HEK293T (cell line): ENCODE measurements at places on chromosomes 7 and 10.

DNA sequence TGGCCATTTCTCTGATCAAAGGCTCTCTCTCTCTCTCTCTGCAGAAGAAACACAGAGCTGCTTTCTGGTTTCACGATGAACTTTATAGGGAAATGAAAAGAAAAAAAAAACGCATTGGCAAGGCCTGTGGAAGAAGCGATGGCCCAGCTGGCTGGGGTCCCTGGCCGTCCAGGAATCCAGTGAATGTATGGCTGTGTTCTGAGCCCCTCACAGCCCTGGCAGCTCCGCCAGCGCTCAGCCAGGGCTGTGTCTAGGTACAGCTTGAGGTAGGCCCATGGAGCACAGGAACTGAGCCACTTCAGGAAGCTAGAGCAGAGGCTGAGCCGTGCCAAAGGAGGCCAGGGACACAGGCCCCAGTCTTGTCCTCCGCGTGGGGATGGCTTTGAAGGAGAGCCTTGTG, 13.1 kb upstream of the UCMA start:
- no peak for DNase-seq

DNA sequence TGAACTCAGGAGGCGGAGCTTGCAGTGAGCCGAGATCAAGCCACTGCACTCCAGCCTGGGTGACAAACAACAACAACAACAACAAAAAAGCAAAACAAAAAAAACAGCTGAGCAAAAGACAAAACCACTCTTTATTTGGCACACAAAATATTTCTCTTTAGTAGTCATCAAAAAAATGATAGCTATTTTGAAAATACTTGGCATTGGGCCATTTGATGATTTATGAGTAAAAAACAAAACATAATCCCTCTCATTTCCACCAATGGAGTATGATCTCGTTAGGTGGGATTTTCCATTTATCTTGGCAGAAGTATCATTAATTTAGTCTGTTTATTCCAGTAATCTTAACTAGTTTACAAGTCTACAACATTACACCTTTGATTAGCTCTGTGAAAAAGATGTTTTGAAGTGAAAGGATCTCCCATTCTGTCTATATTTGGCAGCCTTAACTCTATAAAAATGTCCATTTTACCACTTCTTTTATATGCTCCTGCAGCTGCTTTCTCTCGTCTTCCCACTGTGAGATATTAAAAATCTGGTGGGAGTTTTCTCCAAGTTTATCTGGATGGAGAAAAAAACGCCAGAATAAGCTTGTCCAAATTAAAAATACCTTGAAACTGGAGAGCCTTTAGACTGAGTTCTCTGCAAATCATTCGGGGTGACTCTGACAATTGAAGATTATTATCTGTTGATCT, 58.8 kb upstream of the AGMO start:
- DNase-seq: no peak

DNA sequence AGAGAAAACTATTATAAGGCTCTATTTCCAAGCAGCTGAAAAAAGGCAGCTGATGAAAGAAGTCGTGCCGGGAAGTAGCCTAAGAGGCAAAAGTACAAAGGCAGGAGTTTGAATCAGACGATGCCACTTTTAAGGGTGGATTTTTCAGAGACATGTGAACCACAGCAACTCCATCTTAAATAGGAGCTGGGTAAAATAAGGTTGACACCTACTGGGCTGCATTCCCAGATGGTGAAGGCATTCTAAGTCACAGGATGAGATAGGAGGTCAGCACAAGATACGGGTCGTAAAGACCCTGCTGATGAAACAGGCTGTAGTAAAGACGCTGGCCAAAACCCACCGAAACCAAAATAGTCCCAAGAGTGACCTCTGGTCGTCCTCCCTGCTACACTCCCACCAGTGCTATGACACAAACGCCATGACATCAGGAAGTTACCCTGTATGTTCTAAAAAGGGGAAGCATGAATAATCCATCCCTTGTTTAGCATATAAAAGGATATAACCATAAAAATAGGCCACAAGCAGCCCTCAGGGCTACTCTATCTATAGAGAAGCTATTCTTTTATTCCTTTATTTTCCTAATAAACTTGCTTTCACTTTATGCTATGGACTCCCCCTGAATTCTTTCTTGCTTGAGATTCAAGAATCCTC, 45.5 kb upstream of the PRSS1 start:
- no peak for DNase-seq

GRCh38 chr10:23197416-23197861, 5.3 kb downstream of the PTF1A start:
- no peak for DNase-seq

GRCh38 chr10:69716711-69717560, 84.8 kb upstream of the COL13A1 start:
- peak; percentile 78 for DNase-seq

GRCh38 chr10:116766241-116766827, 24.0 kb upstream of the HSPA12A start:
- DNase-seq: no peak

DNA sequence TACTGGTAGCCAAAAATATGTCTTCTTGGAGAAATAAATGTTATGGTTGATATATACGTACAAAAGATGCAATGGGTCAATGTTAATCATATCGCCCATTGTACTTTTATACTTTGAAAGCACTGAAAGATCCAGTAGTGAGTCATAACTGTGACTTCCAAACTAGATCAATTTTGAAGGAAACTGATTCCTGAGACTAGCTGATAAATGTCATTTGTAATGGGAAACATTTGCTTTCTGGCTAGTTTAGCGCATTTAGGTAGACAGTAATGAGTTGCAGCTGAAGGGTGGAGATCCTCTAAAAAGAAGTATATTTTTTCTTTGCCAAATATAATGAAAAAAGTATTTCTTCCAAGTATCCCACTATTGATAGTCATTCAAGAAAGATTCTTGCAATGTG, 53.5 kb upstream of the ARHGAP21 start:
- DNase-seq: no peak

DNA sequence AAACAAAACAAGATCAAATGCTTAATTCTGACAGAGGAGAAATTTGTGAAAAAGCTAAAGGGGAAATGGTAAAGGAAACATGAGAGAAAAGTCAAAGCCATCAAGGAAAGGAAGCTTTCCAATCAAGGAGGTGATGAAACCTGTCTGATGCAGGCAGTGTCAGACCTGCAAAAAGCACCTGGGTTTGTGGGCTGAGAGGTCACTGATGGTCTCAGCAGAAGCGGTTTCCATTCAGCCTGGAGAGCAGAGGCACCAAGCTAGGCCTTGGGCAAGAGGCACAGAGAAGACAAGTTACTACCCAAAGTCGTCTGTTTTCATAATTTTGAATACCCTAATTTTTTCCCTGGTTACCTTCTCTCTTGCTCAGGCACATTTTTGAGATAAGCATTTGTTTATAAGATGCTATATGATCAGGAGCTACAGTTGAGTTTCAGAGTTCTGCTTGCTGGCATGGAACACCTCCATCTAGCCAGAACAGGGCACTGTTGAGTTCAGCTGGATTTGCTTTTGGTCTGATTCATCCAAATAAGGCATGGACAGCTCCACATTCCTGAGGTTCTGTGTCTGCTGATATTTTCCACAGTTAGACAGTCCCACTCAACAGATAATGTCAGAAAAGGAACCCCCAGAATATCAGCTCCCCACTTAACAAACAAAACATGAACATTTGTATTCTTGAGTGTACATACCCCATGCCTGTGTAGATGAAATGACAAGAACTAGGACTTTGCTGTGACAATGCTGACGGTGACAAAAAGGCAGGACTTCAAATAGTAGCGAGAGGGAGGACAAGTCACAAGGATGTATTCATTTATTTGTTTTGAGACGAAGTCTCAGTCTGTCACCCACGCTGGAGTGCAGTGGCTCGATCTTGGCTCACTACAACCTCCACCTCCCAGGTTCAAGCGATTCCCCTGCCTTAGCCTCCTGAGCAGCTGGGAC, 4.9 kb upstream of the PPIA start:
- no peak for DNase-seq

DNA sequence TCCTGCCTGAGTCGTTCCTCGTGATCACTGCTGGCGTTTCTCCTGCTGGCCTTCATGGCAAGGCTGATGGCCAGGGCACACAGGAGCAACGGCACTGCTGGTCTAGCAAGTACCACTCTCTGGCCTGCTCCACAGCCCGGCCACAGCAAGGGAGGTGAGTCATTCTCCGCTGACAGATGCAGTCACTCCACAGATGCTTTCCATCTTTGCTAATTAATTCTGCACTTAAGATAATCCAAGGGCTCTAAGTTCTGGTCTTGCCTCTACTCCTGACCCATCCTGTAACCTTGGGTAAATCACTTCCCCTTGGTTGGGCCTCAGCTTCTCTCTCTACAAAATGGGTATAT, 244.4 kb downstream of the RPS24 start:
- no peak for DNase-seq

GRCh38 chr7:27917119-27917518, 177.2 kb downstream of the TAX1BP1 start:
- no peak for DNase-seq

GRCh38 chr7:90692396-90692795, 96.3 kb downstream of the CDK14 start:
- DNase-seq: no peak
